IPS DF 6.9 (cell line): ENCODE measurements at places on chromosomes 7 and 10.

DNA sequence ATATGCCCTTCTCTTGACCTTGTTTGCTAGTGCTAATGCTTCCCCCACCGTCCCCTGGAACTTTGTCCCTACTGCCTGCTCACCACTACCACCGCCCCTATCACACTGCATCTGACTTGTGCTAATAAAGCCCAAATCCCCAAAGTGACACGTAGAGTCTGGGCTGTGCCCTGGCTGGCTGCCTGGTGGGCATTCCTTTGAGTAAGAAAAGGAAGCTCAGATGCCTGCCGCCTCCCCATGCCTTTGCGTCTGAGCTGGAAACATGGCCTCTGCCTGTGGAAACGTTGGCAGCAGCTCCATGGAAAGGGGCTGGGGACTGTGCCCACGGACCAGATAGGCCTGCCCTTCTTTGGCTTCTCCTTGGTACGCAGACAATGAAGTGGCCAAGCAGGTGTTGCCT lies 138.3 kb downstream of the CYP26A1 start:
- DNase-seq, result no peak

DNA sequence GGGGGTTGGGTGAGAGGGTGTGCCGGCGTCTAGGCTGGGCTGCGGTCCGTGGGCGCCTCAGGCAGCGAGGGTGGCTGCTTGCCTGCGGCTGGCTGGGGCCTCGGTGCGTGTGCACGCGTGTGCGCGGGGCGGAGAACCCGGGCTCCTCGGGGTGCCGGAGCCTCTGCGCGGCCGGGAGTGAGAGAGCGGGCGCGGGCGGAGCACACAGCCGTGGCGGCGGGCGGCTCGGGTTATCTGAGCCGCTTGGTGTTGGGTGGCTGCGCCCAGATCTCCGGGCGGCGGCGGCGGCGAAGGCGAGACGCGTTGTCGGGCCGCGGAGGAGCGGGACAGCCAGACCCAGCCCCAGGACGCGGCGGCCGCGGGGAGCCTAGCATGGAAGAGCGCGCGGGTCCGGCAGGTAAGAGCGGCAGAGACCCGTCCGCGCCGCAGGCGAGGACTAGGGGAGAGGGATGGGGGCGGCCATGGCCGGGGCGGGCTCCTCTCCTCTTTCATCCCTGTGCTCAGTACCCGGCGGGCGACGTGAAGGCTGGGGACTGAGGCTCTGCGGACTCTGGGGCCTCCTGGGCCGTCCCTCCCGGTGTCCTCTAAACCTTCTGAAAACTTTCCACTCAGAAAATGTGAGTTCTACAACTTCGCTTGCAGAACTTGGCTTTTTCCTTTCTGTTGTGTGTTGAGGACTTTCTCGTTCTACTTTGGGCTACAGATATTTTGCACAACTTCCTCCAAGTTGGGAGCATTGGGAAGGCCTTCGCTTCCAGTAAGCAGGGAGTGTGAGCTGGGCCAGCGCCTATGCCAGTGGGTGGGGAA lies 9.8 kb upstream of the PAX2 start:
- DNase-seq, result no peak

DNA sequence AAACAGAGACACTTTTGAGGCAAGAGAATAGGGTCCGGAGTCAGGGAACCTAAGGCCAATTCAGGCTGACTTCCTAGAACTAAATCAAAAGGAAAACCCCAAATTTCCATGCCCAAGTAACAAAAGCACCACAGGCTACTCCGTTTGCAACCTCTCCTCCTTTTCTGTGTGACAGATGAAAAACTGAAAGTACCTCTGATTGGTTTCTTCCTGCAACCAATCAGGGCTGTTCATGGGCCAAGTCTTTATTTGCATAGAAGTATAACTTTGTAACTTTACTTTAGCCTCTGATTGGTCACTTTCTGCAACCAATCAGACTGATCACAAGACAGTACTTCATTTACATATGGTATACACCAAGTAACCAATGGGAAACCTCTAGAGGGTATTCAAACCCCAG lies 239.9 kb upstream of the KCND2 start:
- no peak for DNase-seq

DNA sequence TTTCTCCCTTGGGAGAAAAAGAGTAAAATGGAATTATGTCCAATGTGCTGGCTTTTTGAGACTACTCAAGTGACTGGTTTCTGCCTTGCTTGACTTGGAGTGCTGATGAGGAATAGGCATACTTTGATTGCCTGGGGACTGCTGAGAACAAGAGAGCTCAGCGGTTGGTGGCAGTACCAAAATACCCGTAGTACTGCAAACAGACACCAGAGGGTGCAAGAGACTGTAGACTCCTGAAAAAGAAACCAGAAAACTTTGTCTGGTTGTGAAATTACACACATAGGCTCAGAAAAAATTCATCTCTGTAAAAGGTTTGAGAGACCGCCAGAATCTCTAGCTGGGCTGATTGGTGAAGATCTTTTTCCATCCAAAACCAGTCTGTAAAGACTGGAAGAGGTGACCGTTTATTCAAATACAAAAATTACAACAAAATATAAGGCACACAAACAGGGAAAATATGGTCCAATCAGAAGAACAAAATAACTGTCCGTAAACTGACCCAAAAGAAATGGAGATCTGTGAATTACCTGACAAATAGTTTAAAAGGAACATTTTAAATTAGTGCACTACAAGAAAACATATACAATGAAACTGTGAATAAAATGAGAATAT lies 18.5 kb downstream of the BICC1 start:
- DNase-seq, result peak; percentile 54
